Vagina (tissue), 2 donors: ENCODE measurements at places on chromosomes 12 and 14.

- no peak overlapping the region for H3K27ac ChIP-seq
- H3K36me3 ChIP-seq: no peaks in the 10 kb centered on the region
Observed at GRCh38 chr12:2456122-2456812, 338.5 kb upstream of the FKBP4 start.

DNA sequence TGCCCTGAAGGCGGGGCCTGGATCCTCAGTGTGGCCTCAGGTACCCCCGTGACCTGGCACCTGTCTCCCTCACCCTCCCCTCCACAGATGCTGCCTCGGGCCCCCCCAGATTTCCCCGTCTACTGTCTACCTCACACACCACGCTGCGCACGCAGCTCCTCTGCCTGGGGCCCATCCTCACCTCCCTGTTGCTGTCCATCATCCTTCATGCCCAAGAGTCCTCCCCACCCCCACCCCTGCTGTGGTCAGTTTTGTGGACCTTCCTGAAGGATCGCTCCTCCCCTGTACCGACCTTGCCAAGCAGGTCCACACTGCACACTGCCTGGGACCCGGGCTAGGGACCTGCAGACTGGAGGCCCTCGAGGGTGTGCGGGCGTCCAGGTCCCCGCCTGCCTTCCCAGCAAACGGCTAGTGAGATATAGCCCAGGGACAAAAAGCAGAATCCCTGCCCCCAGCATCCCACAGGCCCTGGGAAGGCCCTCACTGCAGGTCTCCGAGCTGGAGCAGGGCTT lies 197.4 kb upstream of the DIO3 start:
- DNase-seq: peak; percentile 88
- no peaks in the 10 kb centered on the region for H3K27me3 ChIP-seq
- no peaks in the 10 kb centered on the region for H3K36me3 ChIP-seq
- peak overlapping the region; percentile 83 for H3K27ac ChIP-seq
- H3K4me3 ChIP-seq: no peak overlapping the region

GRCh38 chr14:99132821-99133635 lies 139.0 kb downstream of the BCL11B start:
- peak; percentile 76 for DNase-seq
- H3K27me3 ChIP-seq: no peaks in the 10 kb centered on the region
- no peaks in the 10 kb centered on the region for H3K36me3 ChIP-seq
- no peak overlapping the region for H3K27ac ChIP-seq
- peaks cover 15% of the 10 kb centered on the region for H3K4me1 ChIP-seq
- H3K4me3 ChIP-seq: no peak overlapping the region

DNA sequence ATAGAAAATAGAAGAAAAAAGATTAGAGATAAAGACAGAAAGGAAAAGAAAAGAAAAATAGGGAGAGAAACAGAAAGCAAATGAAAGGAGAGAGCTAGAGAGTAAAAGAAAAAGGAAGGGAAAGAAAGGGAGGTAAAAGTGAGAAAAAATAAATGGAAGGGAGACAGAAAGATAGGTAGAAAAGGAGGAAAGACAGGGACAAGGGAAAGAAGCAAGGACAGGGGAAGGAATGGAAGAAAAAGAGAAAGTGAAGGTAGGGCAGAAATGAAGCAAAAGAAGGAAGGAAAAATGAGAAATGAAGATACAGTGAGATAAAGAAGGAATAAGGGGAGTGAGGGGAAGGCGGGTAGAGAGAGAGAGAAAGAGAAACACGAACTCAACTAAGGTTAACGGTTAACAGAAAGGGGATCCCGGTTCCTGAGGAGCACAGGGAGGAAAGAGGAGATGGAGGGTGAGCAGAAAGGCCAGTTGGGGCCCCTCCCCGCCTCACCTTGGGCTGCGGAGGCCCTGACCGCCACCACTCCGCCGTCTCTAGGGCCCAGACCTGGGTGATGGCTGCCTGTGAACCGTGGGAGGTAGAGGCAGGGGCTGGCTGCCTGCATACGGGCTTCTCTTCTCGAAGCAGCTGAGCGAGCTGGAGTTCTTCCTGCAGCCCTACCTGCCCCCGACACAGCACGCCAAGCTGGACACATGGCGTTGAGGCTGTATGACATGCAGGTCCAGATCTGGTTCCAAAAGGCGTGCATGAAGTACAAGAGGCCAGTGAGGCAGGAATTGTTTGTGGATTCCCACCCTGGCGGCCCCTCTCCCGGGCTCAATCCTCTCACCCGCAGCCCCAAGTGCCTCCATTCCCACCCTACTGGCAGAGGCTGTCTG lies 59.5 kb downstream of the SMUG1 start:
- no peak overlapping the region for H3K27ac ChIP-seq
- H3K4me3 ChIP-seq: no peak overlapping the region
- H3K4me1 ChIP-seq: peaks cover 21% of the 10 kb centered on the region
- H3K36me3 ChIP-seq: no peaks in the 10 kb centered on the region

DNA sequence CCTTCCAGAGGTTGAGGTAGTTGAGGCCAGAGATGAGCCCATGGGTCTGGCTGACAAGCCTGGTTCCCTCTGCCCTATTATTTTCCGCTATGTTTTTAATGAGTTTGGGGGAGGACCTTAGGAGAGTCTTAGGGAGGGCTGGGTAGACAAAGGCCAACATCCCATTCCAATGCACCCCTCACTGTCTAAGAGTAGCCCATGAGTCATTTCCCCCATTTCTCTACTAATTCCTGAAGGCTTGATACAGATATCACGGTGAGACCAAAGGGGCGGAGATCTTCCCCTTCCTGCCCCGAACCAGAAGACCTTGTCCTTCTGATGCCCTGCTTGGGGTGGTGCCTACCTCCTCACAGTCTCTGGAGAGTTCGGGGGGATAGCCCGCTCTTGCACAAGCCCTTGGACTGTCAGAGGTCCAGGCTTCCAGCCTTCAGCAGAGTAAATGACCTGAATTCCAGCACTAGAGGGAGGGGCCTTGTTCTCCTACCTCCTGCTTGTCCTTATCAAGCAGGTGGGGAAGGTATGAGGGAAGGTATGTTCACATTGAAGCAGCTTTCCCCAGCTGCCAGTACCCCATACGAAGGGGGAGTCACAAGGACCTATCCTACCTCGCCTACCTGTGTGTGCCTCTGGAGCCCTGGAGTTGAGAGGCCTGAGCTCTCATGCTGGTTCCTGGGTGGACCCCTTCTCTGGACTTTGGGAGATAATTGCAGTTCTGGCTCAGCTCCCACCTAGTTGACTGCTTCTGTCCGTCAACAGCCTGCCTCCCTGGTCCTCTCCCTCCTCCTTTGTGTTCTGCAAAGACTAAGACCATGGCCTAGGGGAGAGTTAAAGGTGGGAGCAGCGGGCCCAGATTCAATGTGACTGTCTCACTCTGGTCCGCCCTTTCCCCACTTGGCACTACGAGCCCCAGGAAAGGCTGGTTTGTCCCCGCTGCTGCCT lies 3.7 kb downstream of the PSMB11 start:
- H3K27me3 ChIP-seq: no peaks in the 10 kb centered on the region
- no peak overlapping the region for H3K4me3 ChIP-seq
- no peaks in the 10 kb centered on the region for H3K36me3 ChIP-seq
- DNase-seq: no peak
